ENCODE measurements at places on chromosomes 5 and 9.

- no peak for DNase-seq
Measured at GRCh38 chr5:66603164-66603563, 7.0 kb downstream of the MAST4 start.

DNA sequence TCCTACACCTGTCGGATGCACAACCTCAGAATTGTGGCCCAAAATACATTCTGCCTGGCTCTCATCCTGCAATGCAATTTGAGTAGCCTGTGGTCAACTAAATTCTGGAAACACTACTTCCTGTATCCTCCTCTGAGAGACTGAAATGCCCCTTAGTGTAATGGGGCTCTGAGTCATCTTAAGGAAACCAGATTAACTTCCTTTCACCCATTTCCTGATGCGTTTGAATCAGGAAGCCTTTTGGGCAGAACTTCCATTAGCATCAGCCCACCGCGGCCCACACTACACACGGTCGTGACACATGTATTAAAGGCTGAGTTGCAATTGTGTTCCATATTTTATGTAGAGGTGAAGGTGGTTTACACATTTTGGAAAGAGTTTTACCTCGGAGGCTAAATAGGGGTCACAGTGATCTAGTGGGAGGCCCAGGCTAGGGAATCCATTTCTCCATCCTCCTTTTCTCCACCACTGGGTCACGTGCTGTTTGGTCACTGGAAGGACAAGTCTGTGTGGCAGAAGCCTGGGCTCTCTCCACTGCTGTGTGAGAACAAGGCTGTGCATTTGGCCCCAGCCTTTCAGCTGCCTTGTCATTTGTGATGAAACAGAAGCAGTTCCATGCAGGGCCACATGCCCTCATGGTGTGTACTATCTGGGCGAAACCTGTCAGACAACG is 55.9 kb downstream of the DAP start:
- DNase-seq = no peak

DNA sequence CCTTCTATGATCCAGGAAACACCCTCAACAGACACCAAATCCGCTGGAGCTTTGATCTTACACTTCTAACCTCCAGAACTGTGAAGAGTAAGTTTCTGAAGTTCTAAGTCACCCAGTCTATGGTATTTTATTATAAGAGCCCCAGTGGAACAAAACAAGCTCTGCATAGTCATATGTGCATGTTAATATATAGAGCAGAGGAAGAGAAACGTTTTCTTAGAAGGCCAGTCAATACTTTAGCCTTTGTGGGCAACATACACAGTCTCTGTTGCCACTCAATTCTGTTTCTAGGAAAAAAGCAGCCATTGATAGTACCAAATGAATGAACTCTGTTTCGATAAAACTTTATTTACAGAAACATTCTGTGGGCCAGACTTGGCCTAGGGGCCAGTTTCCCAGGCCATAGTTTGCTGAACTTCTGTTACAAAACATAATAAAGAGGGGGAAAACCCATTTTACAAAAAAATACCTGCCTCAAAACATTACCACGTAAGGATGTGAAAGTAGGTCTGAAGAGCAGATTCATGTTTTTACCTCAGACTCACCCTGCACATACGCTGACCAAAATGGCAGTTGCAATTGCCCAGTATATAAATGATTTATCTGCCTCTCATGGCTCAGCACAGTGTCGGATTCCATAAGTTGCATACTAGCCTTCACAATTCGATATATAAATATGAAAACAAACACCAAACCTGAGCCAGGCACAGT is 350.5 kb downstream of the SLIT3 start:
- DNase-seq = no peak

DNA sequence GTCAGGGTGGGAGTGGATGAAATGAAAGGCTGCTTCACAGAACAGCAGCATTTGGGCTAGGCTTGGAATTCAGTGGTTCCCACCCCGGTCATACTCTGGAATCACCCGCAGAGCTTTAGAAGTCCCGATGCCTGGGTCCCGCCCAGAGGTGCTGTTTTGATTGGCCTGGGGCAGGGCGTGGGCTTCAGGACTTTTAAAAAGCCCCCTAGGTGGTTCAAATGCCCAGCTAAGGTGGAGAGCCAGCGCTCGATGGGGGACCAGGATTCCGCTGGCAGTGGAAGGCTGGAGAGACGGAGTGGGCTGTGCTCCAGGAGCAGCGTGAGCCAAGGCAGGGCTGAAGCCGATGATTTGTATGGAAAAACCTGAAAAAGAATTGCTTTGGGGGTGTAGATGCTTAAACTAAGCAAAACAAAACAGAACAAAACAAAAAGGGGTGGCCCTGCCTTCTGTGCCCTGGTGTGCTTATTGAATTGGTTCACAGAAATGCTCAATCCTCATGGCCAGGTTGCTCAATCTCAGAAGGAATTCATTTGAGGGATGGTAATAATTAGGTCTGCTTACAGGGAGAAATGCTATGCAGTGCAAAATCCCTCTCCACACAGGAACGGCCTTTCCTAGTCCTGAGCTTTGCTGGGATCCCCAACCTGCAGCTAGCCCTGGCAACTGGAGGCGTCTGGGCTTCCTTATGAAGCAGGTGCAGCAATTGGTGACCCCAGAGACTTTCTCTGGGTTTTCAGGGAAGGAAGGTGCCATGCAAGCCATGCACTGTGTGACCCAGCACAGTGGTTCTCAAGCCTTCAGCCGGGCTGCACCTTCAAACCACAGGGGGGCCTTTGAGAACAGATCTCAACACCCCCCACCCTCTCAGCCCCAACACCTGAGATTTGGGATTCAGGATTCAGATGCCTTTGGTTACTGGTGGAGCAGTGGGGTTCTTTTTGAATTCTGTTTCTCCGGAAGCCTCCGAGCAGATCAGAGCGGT is 174.0 kb upstream of the ZNF618 start:
- no peak for DNase-seq

DNA sequence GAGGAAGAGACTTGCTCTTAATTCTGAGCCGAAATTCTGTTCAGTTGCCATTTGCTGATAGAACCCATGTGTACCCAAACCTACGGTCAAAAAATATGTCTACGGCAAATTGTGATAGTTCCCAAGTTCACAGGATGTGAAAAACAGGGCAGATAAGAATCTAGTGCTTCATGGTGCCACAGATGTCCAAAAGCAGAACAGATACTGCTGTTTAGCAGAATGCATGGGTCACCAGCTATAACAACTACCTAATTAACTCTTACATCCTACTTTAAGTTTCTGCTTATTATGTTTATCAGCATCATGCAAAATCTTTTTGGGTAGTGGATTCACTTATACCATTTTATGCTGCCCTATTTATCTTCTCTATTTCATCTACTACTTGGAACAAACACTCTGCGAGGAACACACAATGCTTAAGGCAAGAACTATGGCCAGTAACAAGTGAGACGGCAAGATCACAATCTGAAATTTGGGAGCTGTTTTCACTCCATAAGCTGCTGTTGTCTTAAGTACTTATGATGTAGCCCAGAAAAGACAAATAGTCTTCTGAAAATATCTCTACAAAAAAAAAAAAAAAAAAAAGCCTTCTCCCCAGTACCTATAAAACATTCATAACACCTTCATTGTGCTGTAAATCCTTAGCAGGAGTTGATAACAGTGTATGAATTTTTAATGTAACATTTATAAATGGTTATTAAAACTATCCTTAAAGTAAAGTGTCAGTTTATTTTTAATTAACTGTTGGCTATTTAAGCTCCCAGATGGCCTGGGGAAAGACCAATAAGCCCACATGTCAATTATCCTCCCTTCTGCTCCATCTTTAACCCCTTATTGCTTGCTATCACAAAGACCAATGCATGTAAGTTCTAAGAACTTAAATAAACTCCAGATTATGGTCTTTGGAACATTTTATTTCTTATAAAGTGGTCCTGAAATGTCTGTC is 232.3 kb downstream of the TLR4 start:
- no peak for DNase-seq

DNA sequence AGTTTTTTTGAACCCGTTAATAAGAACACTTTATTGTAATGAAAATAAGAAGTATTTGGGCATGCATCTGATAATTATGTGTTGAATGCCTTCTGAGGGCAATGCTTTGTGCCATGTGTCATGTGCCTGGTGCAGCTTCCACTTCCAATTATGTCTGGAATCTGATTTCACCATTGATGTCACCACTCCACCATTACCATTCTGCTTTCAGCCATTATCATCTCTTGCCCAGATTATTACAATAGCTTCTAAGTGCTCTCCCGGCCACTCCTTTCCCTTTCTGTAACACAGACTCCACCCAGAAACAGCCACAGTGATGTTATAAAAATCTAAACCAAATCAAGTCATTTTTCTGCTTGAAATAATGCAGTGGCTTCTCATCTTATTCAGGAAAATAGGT is 171.7 kb downstream of the C9orf152 start:
- DNase-seq = no peak

DNA sequence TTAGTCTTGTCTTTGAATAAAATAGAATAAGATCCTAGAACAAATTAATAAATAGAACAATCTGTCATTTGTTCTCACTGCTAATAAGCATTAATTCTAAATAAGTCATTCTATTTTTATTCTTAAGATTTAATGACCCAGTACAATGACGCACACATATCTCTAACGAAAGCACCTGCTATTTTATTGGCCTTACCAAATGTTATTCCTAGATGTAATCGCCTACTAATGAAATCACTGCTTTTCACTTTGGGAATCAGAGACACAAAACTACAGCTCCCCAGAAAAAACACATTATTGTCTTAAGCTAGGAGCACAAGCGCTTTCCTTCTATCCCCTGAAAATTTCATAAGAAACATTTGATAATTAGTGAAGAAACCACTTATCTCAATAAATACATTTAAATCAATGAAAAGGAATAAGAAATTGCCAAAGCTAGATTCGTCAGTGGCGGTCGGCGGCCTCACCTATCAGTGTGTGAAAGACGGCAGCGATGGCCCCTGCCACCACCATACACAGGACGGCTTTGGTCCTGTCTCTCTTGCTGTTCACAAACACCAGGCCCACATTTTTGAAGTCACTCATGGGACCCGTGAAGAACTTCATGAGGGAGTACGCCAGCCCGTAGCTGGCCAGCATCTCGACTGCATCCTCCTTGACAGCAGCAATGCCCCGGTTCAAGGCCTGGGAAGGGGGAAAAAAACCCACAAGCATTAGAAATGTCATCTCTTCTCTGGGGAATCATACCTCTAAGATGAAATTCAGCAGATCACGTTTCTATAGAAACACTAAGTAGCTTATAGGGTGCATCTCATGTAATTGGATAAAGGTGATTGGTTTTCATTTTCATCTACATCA is 102.8 kb downstream of the ANKH start:
- no peak for DNase-seq

DNA sequence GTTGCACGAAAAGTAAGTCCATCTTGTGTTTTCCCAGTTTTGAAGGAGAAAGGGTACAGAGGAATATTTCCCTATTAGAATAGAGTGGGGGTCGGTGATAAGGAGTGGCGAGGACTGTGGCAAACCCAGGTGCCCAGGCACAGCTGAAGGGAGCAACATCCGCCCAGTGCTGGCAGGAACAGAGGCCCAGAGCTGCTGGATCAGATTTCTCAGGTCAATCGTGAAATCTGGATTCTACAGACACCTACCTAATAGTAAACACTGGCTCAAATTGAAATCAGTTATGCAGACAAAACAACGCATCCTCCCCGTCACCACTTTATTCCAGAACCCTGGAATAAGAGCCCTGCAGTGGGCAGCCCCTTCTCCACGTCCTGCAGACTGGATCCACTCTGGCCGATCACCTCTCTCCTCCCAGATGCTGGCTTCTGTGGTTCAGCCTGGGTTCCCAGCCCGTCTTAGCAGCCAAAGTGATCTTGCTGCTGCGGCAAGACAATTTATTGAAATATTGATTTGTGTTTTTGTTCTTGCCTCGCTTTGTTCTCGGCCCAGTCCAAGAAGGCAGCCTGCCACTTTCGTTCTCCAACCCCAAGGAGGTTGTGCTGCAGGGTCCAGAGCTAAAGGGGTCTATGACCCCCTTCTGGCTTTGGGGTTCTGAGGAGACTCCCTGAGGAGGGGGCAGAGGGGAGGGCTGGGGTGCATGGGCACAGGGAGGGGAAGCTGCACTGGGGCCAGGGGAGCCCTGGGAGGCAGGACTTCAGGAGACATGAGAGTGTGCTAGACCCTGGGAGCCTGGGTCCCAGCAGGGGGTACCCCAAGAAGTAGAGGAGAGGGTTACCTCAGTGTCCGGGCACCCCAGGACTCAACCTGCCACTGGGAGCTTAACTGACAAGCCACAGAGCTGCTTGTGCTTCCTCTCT is 103.3 kb downstream of the ZNF354C start:
- DNase-seq = no peak

- DNase-seq = no peak
Measured at GRCh38 chr5:101637599-101637998, 658.5 kb downstream of the SLCO4C1 start.

DNA sequence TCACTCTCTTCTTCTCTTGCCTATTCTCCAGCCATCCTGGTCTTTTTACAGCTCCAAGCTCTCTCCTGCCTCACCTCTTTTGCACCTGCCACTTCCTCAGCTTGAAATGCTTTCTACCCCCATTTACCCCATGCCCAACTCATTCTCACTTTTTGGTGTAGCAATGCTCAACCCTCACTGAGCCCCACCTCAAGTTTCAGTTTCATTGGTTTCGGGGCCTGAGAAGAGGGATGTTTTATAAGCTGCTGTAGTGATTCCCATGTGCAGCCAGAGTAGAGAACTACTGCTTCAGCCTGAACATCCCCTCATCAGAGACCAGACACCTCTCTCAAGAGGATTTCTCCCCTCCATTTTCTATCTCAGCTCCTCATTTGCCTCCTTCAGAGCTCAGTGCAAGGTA is 45.2 kb upstream of the FYB1 start:
- DNase-seq = no peak

- peak; percentile 37 for DNase-seq
Measured at GRCh38 chr5:1002836-1003235, 5.8 kb upstream of the NKD2 start.

DNA sequence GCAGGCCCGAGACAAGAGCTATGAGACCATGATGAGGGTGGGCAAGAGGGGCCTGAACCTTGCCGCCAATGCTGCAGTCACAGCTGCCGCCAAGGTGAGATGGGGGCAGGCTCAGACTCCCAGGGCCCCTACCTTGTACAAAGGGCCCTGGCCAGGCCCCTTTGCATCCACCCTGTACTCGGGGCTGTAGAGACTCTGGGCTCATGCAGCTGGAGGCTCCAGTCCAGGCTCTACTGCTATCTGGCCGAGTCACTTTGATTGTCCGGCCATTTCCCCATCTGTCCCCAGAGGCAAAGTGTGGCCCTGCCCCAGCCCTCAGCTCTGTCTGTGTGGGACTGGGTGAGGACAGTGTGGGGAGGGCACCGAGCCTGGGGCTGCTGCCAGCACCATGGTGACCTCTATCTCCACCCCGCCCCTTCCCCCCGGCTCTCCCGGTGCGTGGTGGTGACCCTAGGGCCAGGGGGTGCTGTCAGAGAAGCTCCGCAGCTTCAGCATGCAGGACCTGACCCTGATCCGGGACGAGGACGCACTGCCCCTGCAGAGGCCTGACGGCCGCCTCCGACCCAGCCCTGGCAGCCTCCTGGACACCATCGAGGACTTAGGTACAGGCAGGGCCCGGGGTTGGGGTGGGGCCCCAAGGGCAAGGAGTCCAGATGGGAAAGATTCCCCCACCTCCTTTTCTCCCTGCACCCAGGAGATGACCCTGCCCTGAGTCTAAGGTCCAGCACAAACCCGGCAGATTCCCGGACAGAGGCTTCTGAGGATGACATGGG is 6.1 kb downstream of the REEP2 start:
- no peak for DNase-seq

GRCh38 chr5:135600971-135601381 is 22.2 kb upstream of the CXCL14 start:
- no peak for DNase-seq

GRCh38 chr5:67465537-67466207 is 269.1 kb upstream of the CD180 start:
- no peak for DNase-seq
